Kidney glomerular epithelial cell (primary cell): ENCODE measurements at places on chromosomes 7 and 10.
A peak's percentile ranks its signal among the peaks of the same experiment; 100 is the strongest.

- peak; percentile 64 for DNase-seq
Observed at GRCh38 chr10:59907918-59908807, 1.8 kb upstream of the CCDC6 start.

DNA sequence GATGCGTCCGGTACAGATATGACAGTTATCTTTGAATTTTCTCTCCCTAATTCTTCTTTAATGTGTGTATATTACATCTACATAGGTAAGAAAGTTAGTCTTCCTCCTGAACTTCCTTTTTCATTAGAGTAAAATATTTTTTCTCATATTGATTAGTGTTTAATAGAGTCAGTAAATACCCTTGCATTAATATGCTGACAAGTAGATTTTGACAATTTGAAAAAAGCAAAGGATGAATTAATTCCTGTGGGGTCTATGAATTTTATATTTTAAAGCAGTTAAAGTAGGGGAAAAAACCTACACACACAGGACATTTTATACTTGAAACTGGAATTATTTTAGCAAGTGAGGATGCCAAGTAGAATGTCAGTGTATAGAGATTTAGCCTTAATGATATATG lies 9.4 kb downstream of the OTUD1 start:
- DNase-seq = no peak

- no peak for DNase-seq
Observed at GRCh38 chr10:17021656-17022465, 107.8 kb downstream of the CUBN start.

DNA sequence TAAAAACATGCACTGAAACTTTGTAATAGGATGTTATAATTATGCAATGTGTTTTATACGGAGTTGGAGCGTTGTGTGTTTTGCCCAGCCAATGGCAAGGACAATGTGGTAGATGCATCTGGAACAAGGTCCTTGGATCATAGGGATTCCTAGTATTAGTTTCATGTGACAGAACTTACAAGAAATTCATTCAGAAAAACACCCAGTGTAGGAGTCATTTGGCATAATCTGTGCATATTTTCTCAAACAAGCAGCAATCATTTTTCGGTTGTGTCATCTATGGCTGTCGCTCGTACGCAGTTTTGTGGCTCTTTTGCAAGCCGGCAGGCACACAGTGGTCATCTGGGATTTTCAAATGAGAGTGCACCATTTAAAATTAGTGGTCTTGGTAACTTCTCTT lies 19.8 kb downstream of the CREB5 start:
- DNase-seq = no peak

DNA sequence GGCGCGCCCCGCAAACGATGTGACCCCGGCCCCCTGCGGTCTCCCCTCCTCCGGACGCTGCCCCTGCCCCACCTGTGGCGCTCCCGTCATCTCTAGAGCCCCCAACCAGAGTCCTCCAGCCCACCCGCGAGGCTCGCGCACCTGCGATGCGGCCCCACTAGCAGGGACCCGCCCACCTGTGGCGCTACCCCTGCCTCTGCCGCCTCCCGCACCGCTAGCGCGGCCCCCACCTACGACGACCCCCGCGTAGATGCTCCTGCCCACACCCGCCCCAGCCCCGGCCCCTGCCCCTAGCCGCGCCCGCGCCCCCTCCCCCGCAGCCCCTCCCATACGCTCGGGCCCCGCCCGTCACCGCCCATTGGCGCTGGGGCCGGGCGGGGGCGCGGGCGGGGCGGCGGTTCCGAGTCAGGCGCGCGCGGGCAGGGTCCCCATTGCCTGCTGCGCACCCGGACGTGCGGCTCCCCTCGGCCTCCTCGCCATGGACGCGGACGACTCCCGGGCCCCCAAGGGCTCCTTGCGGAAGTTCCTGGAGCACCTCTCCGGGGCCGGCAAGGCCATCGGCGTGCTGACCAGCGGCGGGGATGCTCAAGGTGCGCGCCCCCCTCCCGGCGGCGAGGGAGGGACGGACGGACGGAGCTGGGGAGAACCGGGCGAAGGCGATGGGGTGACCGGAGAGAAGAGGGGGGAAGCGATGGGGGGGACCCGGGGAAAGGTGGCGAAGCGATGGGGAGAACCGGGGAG lies at the start of gene PFKP:
TSS of gene PFKP (plus strand) at position 431 of the 741 bp plus-strand sequence. CDS start at position 479, 48 bp downstream.
- DNase-seq = peak; percentile 44

GRCh38 chr10:79148452-79149344 lies 79.9 kb downstream of the ZMIZ1 start:
- DNase-seq = no peak

DNA sequence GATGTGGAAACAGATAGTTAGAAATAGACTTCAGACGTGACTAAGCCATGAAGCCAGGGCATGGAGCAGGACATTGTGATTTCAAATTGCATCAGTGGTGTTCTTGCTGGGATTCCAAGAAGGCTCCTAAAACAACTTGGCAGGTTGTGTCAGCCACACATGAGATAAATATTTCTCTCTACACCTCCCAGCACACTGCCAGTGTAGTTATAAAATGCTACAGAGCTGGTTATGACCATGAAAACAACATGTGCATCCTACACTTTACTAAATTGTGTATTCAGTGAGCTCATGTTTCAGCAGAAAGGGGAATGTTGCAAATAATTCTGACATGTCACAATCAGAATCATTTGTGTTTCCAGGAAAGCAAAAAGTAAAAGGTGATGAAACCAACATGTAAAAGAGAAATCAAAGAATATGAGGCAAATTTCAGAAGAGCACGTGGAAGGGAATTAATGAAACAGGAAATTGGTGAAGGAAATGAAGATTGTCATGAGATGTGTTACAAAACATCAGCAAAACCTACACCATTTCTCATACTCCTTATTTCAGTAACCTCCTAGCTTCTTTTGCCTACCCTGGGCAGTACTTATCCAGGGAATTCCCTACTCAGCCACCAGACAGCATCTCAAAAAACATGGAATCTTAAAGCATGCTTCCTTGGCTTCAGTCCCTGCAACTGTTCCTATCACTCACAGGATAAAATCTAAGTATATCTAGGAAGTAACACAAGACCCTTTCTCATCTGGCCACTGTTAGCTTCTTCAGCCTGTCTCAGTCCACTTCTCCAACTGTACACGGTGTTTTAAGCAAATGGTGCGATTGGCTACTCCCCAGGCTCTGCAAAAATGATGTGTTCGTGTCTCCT lies 5.8 kb upstream of the CYP3A7 start:
- DNase-seq = no peak

DNA sequence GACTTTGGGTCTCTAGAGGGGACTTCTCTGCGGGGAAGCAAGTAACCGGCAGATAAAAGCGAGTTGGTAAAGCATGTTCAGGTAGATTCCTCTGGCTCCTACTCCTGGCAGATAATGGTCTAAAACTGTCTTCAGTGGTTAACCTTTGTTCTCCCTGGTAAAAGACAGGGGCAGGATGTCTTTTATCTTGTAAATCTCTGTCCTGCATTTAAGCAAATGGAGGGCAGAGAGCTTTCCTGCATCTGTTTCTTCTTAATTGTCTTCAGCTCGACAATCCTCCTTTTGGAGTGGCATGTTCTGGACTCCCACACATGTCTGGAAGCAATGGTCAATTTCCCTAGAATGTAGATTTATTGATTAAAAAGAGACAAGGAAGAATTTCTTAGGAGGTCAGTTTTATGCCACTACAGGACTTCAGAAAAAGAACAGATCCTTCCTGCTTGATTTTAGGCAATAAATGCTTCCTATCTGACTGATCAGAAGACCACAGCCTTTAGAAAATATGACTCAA lies 16.6 kb downstream of the C7orf33 start:
- no peak for DNase-seq

- DNase-seq = no peak
Observed at GRCh38 chr7:138568655-138569054, 108.6 kb downstream of the TRIM24 start.

GRCh38 chr10:11011984-11012383 lies 5.7 kb upstream of the CELF2 start:
- DNase-seq = peak; percentile 12

DNA sequence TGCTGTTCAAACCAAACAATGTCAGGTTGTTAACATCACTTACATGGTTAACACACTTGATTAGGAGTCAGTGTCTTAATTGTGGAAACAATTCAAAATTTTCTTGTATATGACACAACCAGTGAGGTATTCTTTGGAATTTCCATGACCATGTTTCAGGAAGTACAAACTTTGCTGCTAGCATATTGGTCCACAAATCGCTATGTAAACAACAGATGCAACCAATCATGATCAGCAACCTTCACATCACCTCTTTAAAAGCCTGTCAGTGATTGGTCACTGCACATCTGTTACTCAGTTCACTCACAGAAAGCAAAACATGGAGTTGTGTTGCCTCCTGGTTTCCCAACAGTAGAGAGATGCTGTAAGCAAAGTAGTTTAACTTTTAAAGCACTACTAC lies 108.9 kb upstream of the FAM3C start:
- DNase-seq = peak; percentile 16

DNA sequence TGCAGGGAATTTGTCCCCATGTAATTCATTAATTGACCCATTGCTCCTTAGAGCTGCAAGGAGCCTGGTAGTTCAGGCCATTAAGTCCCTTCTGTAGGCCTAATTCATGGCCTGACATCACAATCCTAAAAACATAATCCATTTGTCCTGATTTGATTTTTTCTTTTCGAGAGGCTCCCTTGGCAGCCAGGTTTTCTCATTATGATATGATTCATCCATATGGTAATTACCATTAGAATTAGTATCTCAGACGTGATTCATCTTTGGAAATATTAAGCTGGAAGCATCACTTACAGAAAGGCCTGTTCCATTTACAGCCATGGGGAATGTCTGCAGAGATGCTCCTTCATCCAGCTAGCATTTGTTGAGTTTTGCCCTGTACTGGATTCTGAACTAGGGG lies 128.5 kb downstream of the PLCE1 start:
- DNase-seq = no peak

GRCh38 chr7:112365551-112365950 lies 84.7 kb upstream of the IFRD1 start:
- no peak for DNase-seq

DNA sequence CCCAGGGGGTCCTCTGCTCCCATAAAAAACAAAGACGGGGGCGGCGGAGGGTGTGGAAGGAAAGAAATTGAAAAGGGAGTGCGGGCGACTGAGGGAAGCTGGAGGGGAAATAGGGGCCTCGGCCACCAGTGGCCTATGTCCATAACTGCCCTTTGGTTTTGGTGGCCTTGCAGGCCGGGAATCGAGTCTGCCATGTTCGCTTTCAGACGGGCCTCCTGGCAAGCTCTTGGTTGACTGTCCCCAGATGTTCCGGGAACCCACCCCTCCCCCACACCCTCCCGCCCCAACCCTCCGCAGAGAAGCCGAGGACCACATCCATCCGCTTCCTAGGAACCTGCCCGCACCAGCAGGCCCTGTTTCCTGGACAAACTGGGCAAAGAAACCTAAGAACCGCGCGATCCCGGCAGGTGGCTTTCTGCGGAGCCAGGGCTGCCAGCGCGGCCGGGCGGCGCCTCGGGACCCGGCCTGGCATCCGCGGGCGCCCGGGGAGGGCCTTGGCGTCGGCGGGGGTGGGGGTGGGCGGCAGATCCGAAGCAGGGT lies 20.0 kb upstream of the GATA3 start:
- no peak for DNase-seq
